DND-41 (cell line): ENCODE measurements at places on chromosomes 4 and X.

DNA sequence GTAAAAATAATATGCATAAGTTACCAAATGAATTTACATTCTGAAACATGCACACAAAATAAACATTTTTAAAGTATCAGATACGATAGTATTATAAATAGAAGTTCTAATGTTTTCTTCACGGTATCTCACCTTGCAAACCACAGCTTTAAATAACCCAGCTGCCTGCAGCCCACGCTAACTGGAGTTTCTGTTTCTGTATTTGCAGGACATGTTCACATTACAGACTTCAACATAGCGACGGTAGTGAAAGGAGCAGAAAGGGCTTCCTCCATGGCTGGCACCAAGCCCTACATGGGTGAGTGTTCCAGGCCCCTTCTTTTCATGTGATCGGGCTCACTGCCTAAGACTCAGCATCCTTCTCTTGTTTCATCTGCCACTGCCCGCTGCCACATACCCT lies 291.7 kb downstream of the EVC2 start:
- H3K27ac ChIP-seq = no peak overlapping the region
- H3K4me3 ChIP-seq = no peak overlapping the region
- H3K4me1 ChIP-seq = no peaks in the 10 kb centered on the region
- peaks cover 10% of the 10 kb centered on the region; the same call in 1 of the 2 replicates for H3K36me3 ChIP-seq
- DNase-seq = no peak

- H3K27me3 ChIP-seq = no peaks in the 10 kb centered on the region
- no peaks in the 10 kb centered on the region for H3K4me1 ChIP-seq
- no peaks in the 10 kb centered on the region; the same call in 1 of the 2 replicates for H3K36me3 ChIP-seq
- H3K27ac ChIP-seq = no peak overlapping the region
- DNase-seq = no peak
These were observed 65.7 kb downstream of the GATB start for GRCh38 chr4:151694961-151695720.

DNA sequence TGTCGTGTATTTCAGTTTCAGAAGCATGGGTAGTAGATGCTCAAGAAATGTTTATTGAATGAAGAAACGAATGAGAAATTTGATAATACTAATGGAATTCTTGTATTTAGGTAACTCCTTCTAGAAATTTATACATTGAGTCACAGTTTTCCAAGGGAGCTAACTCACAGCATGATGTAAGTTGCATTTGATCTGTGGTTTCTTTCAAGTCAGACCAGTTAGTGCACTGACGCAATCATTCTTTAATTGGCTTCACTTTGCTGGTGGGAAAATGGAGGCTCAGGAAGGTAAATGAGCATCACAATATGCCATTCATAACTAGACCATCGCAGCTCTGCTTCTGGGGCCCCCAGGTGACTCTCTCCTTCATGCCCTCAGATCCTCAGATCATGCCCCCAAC lies 17.3 kb upstream of the CWH43 start:
- no peak overlapping the region for H3K27ac ChIP-seq
- no peaks in the 10 kb centered on the region for H3K36me3 ChIP-seq
- H3K4me1 ChIP-seq = no peaks in the 10 kb centered on the region
- H3K4me3 ChIP-seq = no peak overlapping the region
- no peaks in the 10 kb centered on the region for H3K27me3 ChIP-seq
- DNase-seq = no peak

- no peaks in the 10 kb centered on the region for H3K4me1 ChIP-seq
- H3K36me3 ChIP-seq = no peaks in the 10 kb centered on the region
- H3K27me3 ChIP-seq = peaks cover 2% of the 10 kb centered on the region
- DNase-seq = no peak
- H3K4me3 ChIP-seq = no peak overlapping the region
These were observed 193.5 kb upstream of the C1QTNF7 start for GRCh38 chr4:15234116-15234855.

GRCh38 chr4:48315728-48316630 lies 25.4 kb upstream of the SLAIN2 start:
- no peaks in the 10 kb centered on the region for H3K36me3 ChIP-seq
- H3K27ac ChIP-seq = no peak overlapping the region
- no peaks in the 10 kb centered on the region for H3K4me1 ChIP-seq
- H3K4me3 ChIP-seq = no peak overlapping the region

DNA sequence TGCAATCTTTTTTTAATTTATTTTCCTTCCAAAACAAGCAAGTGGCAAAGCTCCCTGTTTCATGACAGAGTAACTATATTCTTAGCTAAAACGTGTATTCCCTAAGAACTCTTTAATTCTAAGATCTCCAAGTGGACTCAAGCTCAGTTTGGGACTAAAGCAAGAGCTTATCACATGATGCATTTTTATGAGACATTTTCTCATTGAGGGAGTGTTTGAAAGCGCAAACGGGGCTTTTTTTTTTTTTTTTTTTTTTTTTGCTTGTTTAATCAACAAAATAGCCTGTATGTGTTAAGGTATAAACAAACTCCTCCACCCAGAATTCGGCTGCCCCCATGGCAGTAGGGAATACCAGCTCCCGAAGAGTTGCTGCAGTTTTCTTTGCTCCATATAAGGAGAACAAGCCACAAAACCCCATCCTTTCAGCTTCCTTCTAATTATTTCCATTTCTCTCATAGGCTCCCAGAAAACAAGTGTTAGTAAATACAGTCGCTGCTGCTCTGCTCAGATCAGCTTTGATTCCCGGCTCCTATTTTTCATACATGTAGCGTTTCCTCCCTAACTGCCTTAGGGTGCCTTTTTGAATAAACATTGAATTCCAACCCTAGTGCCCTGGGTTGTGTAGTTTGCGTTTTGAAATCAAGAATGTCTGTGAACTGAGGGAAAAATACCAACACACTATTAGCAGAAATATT lies 669 bp upstream of the PPARGC1A start:
- H3K36me3 ChIP-seq = no peaks in the 10 kb centered on the region
- no peak for DNase-seq
- H3K4me3 ChIP-seq = no peak overlapping the region
- H3K27me3 ChIP-seq = no peaks in the 10 kb centered on the region

GRCh38 chr4:182907396-182907795 lies 9.8 kb downstream of the DCTD start:
- H3K27me3 ChIP-seq = no peaks in the 10 kb centered on the region
- H3K4me1 ChIP-seq = peaks cover 7% of the 10 kb centered on the region
- H3K27ac ChIP-seq = no peak overlapping the region
- no peak overlapping the region for H3K4me3 ChIP-seq

- H3K27ac ChIP-seq = no peak overlapping the region
- no peak overlapping the region for H3K4me3 ChIP-seq
- H3K27me3 ChIP-seq = no peaks in the 10 kb centered on the region
- no peak for DNase-seq
These were observed 13.8 kb downstream of the MAD2L1 start for GRCh38 chr4:120052856-120053255.

GRCh38 chrX:48458711-48459110 lies 11.3 kb downstream of the SLC38A5 start:
- H3K27me3 ChIP-seq = no peaks in the 10 kb centered on the region
- H3K4me3 ChIP-seq = no peak overlapping the region
- H3K36me3 ChIP-seq = peaks cover 33% of the 10 kb centered on the region
- no peak for DNase-seq
- no peaks in the 10 kb centered on the region for H3K4me1 ChIP-seq
- H3K27ac ChIP-seq = no peak overlapping the region

DNA sequence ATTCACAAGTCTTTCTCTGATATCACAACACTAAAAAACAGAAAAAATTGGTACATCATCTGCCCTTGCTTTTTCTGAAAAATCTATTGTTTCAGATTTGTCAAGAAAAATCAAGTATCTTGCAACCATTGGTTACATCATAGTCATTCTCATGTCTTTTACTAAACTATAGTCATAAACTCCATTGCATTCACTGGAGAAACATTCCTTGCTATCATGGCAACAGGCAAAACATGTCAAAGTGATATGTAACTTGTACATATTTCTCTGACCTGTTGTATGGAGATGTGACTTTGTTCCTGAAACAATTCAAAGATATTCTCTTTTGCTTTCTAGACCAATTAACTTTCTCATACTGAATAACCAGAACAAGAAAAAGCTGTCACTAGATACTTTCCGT lies 121.9 kb upstream of the ANK2 start:
- DNase-seq = no peak
- no peaks in the 10 kb centered on the region for H3K27me3 ChIP-seq
- no peaks in the 10 kb centered on the region for H3K4me1 ChIP-seq
- H3K27ac ChIP-seq = no peak overlapping the region
- H3K36me3 ChIP-seq = no peaks in the 10 kb centered on the region

- no peaks in the 10 kb centered on the region for H3K27me3 ChIP-seq
- H3K4me1 ChIP-seq = no peaks in the 10 kb centered on the region
- H3K4me3 ChIP-seq = no peak overlapping the region
- no peak for DNase-seq
- H3K27ac ChIP-seq = no peak overlapping the region
- peaks cover 98% of the 10 kb centered on the region for H3K36me3 ChIP-seq
These were observed 35.8 kb downstream of the BCOR start for GRCh38 chrX:40061871-40062524.

DNA sequence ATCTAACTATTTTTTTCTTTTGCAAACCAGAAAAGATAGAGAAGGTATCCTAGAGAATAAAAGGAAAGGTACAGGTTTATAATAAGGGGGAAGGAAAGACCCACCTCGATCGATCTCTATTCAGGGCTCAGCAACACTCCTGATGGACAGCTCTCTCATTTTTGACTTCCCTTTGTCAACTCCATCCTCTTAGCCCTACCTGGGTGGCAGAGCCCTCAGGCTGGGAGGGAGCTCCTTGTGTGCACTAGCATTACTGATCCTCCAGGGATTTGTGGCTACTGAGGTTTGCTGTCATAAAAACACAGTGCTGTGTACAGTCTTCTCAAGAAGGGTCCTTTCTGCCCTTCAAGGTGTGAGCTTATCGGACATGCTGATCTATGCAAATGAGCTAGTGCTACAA lies 111.0 kb downstream of the MID1 start:
- no peak overlapping the region for H3K4me3 ChIP-seq
- DNase-seq = no peak
- H3K27ac ChIP-seq = no peak overlapping the region
- no peaks in the 10 kb centered on the region for H3K27me3 ChIP-seq
- no peaks in the 10 kb centered on the region for H3K36me3 ChIP-seq

- peak; percentile 30 for DNase-seq
- peak overlapping the region; percentile 87 for H3K27ac ChIP-seq
- H3K4me3 ChIP-seq = peak overlapping the region; percentile 72
- no peaks in the 10 kb centered on the region for H3K36me3 ChIP-seq
These were observed 848 bp downstream of the ACSL4 start for GRCh38 chrX:109732017-109732801.

GRCh38 chr4:173119818-173120217 lies 48.8 kb upstream of the GALNT7 start:
- DNase-seq = no peak
- no peaks in the 10 kb centered on the region for H3K27me3 ChIP-seq
- no peak overlapping the region for H3K4me3 ChIP-seq
- H3K27ac ChIP-seq = no peak overlapping the region
- no peaks in the 10 kb centered on the region for H3K36me3 ChIP-seq

- H3K4me3 ChIP-seq = no peak overlapping the region
- H3K36me3 ChIP-seq = no peaks in the 10 kb centered on the region
- no peak overlapping the region for H3K27ac ChIP-seq
- DNase-seq = no peak
These were observed 543.6 kb upstream of the FAM241A start for GRCh38 chr4:111601671-111602070.

- H3K4me1 ChIP-seq = no peaks in the 10 kb centered on the region
- no peak for DNase-seq
- H3K4me3 ChIP-seq = no peak overlapping the region
- H3K27me3 ChIP-seq = no peaks in the 10 kb centered on the region
- no peak overlapping the region for H3K27ac ChIP-seq
- H3K36me3 ChIP-seq = no peaks in the 10 kb centered on the region
These were observed 881 bp downstream of the LRCH2 start for GRCh38 chrX:115232933-115233496.

GRCh38 chrX:111262086-111262485 lies 8.2 kb downstream of the CAPN6 start:
- H3K27ac ChIP-seq = no peak overlapping the region
- H3K36me3 ChIP-seq = no peaks in the 10 kb centered on the region
- H3K4me3 ChIP-seq = no peak overlapping the region
- H3K27me3 ChIP-seq = no peaks in the 10 kb centered on the region
- H3K4me1 ChIP-seq = no peaks in the 10 kb centered on the region
- no peak for DNase-seq

- peaks cover 10% of the 10 kb centered on the region for H3K27me3 ChIP-seq
- H3K4me3 ChIP-seq = no peak overlapping the region
- DNase-seq = no peak
These were observed 26.5 kb upstream of the HAND2 start for GRCh38 chr4:173556398-173557131.

- H3K27me3 ChIP-seq = peaks cover 76% of the 10 kb centered on the region
- H3K4me3 ChIP-seq = peak overlapping the region; percentile 59
- H3K4me1 ChIP-seq = peaks cover 39% of the 10 kb centered on the region
- no peak overlapping the region for H3K27ac ChIP-seq
- no peaks in the 10 kb centered on the region for H3K36me3 ChIP-seq
- no peak for DNase-seq
These were observed 3.2 kb downstream of the SPRY1 start for GRCh38 chr4:123399627-123400358.

GRCh38 chrX:9659571-9660195 lies 106.0 kb downstream of the GPR143 start:
- no peak overlapping the region for H3K4me3 ChIP-seq
- no peaks in the 10 kb centered on the region for H3K4me1 ChIP-seq
- H3K36me3 ChIP-seq = peaks cover 7% of the 10 kb centered on the region; the same call in 1 of the 2 replicates

DNA sequence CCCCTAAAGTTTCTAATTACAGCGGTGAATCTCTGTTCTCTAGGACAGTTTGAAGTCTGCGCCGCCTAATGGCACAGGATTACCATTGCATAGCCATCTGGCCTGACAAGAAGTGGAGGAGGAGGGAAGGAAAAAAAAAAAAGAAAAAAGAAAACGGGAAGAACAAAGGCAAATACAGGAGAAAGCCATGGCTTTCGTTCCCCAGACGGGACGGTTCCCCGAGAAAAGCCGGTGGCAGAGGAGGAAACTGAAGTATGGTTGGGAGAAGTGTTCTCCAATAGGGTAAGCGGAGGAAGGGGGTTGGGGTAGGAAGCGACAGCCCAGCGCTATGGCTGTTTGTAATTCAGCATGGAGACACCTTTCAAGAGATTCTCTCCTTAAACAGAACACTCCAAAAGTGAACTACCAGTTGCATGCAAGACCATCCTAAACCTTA lies 80.8 kb downstream of the HMGN5 start:
- no peak overlapping the region for H3K27ac ChIP-seq
- H3K4me3 ChIP-seq = no peak overlapping the region
- H3K4me1 ChIP-seq = no peaks in the 10 kb centered on the region
- no peaks in the 10 kb centered on the region for H3K27me3 ChIP-seq

- no peaks in the 10 kb centered on the region for H3K36me3 ChIP-seq
- no peaks in the 10 kb centered on the region for H3K27me3 ChIP-seq
- H3K4me3 ChIP-seq = no peak overlapping the region
- no peak for DNase-seq
- H3K27ac ChIP-seq = no peak overlapping the region
- no peaks in the 10 kb centered on the region for H3K4me1 ChIP-seq
These were observed 8.7 kb downstream of the WDFY3 start for GRCh38 chr4:84957514-84958420.

GRCh38 chr4:71945791-71946190 lies 86.0 kb upstream of the NPFFR2 start:
- H3K4me3 ChIP-seq = no peak overlapping the region
- no peak overlapping the region for H3K27ac ChIP-seq
- DNase-seq = no peak
- H3K27me3 ChIP-seq = no peaks in the 10 kb centered on the region
- no peaks in the 10 kb centered on the region for H3K36me3 ChIP-seq
- H3K4me1 ChIP-seq = no peaks in the 10 kb centered on the region

GRCh38 chr4:147354237-147354636 lies 126.7 kb upstream of the EDNRA start:
- no peak for DNase-seq
- no peaks in the 10 kb centered on the region for H3K4me1 ChIP-seq

GRCh38 chr4:66059136-66059535 lies 388.8 kb upstream of the EPHA5 start:
- H3K4me3 ChIP-seq = no peak overlapping the region
- H3K27ac ChIP-seq = no peak overlapping the region
- DNase-seq = no peak
- no peaks in the 10 kb centered on the region for H3K36me3 ChIP-seq
- H3K27me3 ChIP-seq = no peaks in the 10 kb centered on the region
